Caudate nucleus (tissue), 63 donors: ENCODE measurements at places on chromosomes 5 and 9.

DNA sequence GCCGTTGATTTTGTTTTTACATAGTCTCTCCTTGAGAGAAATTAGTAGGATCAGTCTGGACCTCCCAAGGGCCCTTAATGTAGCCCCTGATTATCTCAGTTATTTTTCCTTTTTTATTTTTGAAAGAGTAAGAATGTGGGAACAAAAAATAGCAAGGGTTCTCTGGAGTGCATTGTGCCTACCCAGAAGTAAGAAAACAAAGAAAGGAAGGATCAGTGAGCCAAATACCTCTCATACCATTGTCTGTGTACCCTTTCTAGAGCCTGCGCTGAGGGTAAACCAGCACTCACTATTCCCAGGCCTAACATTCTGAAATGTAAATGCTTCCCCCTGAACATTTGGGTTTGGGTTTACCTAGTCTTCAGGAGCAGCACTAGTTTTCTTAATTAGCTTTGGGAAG, 213.0 kb upstream of the TARS1 start:
- no peak for DNase-seq

DNA sequence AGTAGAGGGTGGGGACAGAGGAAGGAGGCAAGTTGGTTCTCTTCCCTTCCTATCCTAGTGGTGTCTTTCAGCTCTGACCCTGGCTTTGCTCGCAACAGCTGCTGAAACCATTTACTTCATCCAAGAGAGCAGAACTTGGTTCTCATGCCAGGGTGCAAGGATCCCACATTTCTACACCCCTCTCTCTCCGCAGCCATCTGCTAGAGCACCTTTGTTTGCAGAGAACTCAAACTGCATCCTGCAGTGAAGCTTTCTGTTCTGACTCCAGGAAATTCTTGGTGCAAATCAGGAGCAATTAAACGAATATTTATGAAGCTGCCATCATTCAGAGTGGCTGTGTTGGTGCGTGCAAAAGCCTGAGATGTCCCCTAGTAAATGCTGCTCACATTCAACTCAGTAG, 31.9 kb downstream of the NEUROG1 start:
- DNase-seq = no peak

DNA sequence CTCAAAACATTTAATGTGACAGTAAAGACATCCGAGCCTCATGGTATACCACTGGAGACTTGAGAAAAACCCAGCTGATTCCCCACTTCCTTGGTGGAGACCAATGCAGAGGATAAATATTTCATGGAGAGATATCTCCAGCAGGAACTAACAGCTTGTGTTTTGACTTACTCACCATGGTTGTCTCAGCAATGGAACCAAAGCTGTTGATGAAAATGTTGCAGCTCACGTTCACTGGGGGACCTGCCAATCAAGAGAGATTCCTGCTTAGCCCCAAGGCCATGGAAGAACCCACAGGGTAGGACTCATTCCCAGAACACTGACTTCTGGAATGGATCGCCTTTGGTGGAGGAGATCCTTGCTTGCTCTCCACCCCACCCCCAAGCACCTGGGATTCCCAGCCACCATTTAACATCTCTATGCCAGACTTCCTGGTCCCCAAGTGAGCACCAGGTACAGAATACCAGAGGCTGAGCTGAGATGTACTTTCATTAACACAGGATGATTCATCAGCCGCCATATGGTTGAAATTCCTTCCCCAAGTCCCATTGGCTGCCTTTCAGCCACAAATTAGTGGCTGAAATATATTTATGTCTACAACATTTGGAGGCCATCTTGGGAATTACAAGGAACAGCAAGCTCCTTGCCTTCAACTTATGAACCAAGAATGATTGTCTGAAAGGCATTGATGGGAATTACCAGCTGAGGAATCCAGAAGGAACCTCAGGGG, 37.9 kb downstream of the GLRA1 start:
- DNase-seq = no peak

DNA sequence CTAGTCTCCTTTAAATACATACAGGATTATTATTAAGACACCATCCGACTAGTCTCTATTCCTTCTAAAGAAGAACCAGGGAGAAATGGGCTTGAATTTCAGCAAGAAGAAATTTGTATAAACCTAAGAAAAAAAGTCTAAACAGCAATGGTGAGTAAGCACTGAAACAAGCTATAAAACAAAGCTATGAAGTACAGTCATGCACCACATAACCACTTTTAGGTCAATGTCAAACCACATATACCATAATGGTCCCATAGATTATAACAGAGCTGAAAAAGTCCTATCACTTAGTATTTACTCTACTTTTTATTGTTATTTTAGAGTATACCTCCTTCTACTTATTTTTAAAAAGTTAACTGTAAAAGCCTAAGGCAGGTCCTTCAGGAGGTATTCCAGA, 102.0 kb upstream of the NFIB start:
- DNase-seq = no peak

GRCh38 chr9:18997151-18997550, 35.9 kb downstream of the SAXO1 start:
- DNase-seq = no peak

- no peak for DNase-seq
Measured at GRCh38 chr9:135887585-135888050, 19.7 kb downstream of the CAMSAP1 start.

- DNase-seq = no peak
Measured at GRCh38 chr5:33299621-33300208, 141.1 kb upstream of the TARS1 start.

- DNase-seq = no peak
Measured at GRCh38 chr9:69178583-69179011, 4.5 kb downstream of the TJP2 start.

DNA sequence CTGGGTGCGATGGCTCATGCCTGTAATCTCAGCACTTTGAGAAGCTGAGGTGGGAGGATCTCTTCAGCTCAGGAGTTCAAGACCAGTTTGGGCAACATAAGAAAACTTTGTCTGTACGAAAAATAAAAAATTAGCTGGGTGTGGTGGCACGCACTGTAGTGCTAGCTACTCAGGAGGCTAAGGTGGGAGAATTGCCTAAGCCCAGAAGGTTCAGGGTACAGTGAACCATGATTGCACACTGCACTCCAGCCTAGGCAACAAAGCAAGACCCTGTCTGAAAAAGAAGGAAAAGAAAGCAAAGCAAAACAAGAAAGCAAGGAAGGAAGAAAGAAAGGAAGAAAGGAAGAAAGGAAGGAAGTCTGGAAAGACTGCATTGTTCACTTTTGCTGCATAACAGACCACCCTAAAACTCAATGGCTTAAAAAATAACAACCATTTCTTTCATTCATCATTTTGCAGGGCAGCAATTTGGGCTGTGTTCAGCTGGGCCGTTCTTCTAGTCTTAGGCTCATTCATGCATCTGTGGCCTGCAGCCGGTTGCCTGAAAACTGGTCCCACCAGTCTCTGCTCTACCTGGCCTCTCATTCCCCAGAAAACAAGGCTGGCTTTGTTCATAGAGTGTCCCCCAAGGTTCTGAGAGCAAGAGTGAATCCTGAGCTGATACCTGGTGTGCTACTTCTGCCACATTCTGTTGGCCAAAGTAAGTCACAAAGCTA, 82.4 kb upstream of the MIER3 start:
- no peak for DNase-seq

DNA sequence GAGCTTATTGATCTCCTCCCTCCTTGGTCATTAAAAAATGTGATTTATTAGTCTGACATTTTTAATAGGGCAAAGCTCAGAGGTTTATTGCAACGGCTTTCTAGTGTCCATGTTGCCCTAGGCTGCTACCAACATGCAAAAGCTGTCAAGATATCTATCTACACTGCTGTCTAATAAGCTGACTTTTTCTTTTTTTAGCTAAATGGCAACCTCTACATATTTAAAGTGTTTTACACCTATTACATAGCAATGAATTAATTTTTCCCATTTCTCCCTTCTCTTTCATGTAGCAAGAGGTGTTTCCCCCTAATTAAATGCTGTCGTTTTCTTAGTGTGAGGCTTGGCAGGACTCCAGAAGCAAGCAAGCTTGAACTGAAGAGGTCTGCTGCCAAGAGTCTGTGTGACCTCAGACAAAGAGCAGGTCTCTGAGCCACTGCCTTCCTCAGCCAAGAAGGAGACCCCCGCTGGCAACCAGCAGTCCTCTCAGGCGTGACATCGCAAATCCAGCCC, 79.4 kb downstream of the GAS1 start:
- DNase-seq = no peak

GRCh38 chr5:172106511-172107356, 81.3 kb downstream of the STK10 start:
- peak; percentile 57 for DNase-seq

DNA sequence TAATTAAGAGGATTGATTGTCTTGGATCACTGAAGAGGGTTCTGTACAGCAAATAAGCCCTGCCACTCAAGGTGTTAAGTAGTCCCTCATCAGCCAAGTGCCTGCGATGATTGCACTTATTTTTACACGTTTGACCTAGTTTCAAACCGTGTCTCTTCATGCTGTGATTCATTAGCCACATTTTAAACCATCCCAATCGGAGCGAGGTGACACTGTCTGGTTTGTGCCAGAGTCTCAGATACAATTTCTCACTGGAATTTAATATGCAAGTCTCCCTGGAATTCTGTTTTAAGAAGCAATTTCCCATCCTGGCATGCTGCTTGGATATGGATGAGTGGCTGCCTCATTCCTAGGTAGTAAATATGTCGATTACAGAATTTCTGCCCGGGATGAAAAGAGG, 1.6 kb downstream of the INSYN2B start:
- no peak for DNase-seq

DNA sequence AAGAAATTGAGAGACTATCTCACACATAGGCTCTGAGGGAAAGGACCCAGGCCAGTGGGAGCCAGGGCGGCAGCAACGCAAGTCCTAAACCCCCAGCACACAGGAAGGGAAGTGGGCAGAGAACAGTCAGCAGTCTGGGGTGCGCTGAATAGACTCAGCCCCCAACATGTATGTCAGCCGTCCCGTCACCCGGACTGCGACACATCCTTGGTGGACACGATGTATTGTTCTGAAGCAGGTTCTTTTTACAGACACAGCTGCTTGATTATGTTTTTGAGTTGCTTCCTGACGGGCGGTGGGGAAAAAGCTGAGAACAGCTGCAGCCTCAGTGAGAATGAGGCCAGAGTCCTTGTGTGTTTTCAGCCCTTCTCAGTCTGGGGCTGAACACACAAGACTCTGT, 64.1 kb upstream of the CXCL14 start:
- DNase-seq = no peak

DNA sequence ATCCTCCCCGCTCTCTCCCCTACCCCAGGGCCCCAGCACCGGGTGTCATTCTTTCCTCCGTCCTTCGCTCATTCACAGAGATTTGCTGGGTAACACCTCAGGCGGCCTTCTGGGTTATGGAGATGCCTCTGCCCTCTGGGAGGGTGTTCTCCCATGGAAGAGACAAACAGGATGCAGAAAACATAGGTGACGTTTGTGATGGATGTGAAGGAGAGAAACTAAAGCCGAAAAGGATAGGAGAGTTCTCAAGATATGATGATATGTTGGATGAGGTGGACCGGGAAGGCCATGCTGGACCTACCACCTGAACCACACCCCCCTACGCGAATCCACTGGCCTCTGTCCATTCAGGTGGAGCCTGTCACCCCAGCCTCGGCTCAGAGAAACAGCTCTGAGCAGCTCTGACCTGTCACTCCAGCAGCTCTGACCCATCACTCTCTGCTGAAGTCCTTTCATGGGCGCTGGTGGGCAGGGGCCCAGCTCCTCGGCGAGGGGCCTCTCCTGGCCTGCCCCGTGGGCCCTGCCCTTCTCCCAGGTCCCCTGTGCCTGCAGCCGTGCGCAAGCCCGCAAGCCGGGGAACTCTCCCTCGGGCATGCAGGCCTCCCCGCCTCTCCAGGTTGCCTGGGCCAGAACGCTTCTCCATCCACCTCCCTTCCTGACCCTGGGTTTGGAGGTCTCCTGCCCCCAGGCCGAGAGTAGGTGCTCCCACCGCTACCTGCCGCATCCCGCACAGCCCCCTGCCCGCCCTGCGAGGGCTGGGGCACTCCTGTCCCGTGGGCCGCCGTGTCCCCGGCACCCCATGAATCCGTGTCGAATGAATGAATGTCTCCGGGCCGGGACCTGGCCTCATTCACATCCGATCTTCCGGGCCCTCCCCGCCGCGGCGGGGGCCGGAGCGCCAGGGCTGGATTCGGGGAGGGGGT, 717 bp upstream of the NCS1 start:
- DNase-seq = no peak

- no peak for DNase-seq
Measured at GRCh38 chr5:156387391-156387790, 60.4 kb downstream of the SGCD start.

DNA sequence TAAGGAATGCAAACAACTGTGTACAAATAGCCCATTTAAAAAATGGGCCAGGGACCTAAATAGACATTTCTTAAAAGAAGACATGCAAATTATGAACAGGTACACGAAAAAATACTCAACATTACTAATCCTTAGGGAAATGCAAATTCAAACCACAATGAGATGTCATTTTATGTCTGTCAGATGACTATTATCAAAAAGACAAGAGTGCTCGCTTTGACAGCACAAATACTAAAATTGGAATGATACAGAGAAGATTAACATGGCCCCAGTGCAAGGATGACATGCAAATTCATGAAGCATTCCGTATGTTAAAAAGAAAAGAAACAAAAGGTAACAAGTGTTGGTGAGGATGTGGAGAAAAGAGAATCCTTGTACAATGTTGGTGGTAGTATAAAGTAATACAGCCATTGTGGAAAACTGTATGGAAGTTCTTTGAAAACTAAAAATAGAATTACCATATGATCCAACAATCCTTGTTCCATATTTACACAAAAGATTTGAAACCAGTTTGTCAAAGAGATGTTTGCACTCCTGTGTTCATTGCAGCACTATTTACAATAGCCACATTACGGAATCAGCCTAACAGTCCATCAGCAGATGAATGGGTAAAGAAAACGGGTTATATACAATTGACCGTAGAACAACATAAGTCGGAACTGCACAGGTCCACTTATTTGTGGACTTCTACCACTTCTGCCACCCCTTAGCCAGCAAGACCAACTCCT, 47.2 kb upstream of the PCAT7 start:
- DNase-seq = no peak

DNA sequence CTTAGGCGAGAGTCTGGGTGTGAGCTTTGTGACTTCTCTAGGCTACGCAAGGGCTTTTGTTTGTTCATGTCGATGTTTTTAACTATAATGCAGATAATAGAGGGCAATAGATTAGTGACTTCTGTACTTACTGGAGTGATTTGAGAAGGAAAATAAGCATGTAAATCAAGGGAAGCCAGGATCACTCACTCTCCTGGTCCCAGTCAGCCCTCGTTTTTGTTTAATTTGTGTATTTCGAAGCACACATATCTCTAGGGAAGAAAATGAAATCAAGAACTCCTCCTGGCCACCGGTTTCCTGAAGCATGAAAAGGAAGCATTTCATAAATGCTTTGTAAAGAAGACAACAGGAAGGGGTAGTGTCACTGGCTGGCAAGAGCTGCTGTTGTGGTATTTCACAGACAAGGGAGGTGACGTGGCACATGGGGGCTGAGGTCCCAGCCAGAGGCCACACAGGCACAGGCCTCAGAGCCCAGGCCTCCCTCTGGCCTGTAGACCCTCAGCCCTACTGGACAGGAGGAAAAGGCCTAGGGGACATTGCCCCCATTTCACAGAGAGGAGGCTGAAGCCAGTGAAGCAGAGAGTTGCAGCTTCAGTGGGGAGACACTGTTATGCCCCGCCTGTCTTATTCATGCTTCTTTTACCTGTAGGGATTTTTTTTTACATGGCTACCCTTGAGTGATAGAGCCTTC, 34.1 kb downstream of the IRF1 start:
- DNase-seq = no peak
